ENCODE measurements at places on chromosomes 11 and 22.

- no peak for DNase-seq
These were observed 2.2 kb downstream of the C11orf24 start for GRCh38 chr11:68269414-68270081.

GRCh38 chr11:962688-963087 is 37.0 kb downstream of the AP2A2 start:
- no peak for DNase-seq

DNA sequence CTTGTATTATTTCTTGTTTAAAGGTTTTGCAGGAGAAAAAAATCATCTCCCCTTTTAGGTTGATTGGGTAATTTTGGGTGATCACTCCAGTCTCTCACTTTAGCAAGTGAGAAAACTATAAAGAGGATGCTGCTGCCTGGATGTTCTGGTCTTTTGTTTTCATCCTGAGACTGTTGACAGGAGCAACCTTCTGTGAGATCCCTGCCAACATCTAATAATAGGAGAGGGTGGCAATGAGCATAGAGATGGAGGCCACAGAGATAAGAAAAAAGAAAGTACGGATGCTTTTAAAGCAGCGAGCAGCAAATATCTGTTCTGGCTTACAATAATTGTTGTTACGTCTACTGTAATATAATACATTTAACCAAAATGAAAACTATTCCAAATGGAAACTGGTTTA is 293.6 kb upstream of the MTNR1B start:
- no peak for DNase-seq

GRCh38 chr11:77082838-77083565 is 16.2 kb downstream of the CAPN5 start:
- DNase-seq, result peak; percentile 48

GRCh38 chr22:38699143-38699542 is 1.6 kb downstream of the JOSD1 start:
- no peak for DNase-seq

- DNase-seq, result no peak
These were observed 168.8 kb downstream of the BRD1 start for GRCh38 chr22:49658902-49659280.

DNA sequence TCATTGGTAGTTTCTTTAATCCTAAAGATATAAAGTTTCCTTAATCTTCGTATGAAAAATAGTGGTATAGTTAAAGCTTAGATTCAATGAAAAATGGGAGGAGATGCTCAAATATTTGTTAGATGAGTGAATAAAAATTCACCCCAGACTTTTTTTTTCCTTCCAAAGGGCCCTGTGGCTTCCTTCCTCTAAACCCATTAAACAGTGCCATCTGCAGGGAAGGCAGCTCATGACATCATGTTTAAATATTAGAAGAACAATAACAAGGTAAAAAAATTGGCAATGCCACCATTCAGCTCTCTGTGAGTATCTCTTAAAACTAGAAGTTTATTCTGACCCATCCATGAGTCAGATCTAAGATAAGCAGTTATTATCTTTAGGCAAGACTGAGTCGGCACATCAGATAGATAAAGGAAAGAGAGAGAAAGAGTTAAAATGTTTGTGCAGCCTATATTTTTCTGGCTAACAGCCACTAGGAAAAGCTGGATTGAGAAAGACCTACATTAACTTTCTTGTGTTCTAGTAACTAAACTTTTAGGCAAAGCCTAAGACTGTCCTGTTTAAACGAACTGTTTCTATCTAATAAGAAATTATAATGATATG is 19.1 kb upstream of the OOSP1 start:
- peak; percentile 50 for DNase-seq

- DNase-seq, result no peak
These were observed 17.3 kb downstream of the RPL27A start for GRCh38 chr11:8699903-8700302.

DNA sequence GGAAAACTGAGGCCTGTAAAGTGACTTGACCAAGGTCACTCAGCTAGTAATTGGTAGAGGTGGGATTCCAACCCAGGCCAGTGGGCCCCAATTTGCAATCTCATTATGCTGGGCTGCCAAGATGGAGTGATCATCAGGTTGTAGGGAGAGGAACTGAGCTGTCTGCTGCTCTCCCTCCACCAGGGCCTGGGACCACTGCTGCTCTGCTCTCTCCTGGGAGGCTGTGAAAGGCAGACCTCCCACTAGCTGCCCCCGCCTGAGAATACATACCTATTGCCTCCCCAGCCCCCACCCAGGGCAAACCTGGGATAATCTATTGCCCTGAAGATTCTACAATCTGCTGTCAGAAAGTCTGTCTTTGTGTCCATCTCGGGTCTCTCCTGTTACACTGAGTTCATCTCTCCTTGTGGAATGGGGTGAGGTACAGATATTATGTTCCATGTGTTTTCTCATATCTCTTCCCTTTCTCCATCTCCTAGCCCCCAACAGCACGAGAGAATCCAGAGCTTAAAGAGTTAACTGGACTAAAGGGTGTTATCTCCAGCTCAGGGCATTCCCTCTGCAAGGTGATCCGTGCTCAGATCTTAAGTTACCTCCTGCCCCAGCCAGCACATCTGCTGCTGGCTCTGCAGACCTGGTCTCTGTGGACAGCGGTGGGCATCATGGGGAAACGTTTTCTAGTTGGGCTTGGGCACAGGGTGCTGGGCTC is 5.6 kb downstream of the NECTIN1 start:
- no peak for DNase-seq

DNA sequence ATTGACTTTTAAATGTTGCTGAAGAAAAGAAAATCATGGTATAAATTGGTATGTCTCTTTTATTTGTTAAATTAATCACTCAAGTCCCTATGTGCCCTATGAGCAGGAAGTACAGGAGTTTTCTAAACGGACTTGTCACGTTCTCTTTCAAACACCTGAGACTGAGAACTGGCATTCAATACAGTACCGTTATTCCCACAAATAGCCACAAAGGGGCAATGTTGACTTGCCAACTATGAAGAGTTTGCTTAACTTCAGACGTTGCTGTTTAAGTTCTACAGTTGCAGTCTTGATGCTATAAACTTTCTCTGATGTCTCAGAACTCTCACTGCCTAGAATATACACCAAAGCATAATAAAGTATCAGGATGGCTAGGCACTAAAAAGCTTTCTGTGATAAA is 7.6 kb downstream of the OR56A1 start:
- peak; percentile 32 for DNase-seq

GRCh38 chr11:16099343-16099900 is 256.9 kb downstream of the SOX6 start:
- no peak for DNase-seq

GRCh38 chr22:38850941-38851849 is 7.4 kb upstream of the NPTXR start:
- DNase-seq, result no peak

DNA sequence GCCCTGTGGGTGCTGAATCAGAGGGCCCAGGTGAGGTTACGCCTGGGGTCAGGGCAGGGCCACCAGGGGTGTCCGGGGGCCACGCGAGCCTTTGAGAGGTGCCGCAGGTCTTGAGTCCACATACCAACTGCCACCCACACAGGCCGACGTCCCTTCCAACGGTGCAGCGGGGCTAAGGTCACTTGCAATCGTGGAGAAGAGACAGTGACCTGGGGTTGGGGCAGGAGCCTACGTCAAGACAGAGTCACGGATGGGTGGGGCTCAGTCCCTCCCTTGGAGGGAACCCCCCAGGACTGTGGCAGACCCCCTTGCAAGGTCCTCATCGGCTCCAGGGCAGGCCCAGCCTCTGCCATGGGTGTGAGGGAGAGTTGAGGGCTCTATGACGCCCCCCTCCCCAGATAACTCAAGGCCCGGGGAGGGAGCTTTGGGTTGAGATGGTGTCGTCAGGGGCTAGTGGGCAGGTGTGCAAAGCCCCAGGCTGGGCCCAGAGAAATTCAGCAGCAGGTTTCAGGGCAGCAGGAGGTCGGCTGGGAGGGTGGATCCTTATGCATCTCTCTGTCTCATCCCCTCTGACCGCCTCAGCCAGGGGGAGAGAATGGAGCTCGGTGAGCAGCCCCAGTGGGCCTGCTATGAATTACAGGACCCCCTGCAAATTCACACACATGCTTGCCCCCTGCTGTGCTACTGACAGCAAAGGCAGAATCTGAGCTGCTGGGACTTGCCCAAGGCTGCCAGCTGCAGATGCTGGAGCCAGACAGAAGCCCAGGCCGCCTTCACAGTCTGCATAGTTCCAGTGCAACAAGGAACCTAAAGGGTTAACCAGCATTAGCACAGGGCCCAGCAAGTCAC is 60.0 kb downstream of the MYEOV start:
- DNase-seq, result no peak

GRCh38 chr11:10455637-10456487 is 798 bp downstream of the AMPD3 start:
- DNase-seq, result peak; percentile 85

DNA sequence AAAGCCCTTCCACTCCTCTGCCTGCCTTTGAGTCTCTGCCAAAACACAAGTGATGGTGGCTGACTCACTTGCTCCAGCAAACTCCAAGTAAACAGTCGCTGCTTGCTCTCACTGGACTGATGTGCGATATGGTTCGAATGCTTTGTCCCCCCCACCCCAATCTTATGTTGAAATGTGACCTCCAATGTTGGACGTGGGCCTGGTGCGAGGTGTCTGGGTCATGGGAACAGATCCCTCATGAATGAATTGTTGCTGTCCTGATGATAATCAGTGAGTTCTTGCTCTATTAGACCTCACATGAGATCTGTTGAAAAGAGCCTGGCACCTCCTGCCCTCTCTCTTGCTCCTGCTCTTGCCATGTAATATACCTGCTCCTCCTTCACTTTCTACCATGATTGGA is 747.9 kb downstream of the OPCML start:
- no peak for DNase-seq

- DNase-seq, result no peak
These were observed 42.4 kb upstream of the API5 start for GRCh38 chr11:43269254-43269918.

DNA sequence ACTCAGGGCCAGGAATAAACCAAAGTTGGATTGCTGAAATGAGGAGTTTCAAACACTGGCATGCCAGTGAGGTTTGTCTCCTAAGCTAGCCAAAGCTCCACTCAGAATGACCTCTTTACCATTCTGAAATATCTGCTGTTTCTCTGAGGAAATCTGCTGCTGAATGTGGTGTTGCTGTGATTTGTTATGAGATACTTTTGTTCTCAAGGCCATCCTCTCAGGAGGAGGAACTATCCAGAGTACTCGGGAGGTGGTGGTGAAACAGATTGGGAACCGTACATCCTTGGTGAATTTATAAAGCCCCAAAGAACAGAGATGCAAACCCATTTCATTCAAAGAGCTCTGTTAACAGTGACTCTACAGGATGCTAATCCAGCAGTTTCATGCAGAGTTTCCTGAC is 50.5 kb downstream of the BDNF start:
- DNase-seq, result no peak

DNA sequence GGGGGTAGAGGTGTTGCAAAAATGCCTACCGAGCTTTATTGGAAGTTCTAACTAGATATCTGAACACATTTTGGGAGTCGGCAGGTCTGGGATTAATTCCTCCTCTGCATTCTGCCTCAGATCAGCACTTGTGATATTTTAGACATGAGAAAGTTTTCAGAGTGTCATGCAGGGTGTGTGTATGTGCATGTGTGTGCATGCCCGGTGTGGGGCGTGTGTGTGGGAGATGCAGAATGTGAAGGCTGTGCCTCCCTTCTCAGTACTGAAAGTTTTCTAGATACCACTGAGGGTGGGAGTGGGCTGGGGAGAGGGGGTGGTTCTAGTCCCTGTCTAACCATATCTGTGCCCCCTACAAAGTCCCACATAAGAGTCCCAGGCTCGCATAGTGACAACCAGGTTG is 180.0 kb upstream of the NTM start:
- no peak for DNase-seq

DNA sequence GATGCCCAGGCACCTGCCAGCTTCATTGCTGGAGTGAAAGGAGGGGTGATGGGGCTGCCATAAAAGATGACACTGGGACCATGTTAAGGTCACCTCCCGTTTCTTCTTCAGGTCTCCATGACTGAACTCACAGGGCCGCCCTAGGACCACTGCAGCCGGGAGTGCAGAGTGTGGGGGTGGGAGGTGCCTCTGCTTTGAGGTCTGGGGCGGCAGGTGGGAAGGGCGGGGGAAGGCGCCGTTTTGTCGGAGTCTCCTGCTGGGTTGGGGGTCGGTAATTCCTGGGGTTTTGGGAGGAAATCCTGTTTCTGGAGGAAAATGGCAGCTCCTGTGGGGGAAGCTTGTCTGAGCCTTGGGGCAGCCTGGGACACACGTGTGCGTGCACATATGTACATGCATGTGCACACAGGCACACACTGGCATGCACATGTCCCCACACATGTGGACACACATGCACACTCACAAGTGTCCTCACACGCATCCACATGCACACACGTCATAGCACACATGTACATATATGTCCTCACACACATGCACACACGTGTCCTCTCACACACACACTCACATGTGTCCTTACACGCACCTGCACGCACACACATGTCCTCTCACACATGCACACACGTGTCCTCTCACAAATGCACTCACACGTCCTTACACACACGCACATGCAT is 990.9 kb downstream of the BRD1 start:
- no peak for DNase-seq

- DNase-seq, result no peak
These were observed 57.4 kb upstream of the SLC5A12 start for GRCh38 chr11:26779074-26779865.

DNA sequence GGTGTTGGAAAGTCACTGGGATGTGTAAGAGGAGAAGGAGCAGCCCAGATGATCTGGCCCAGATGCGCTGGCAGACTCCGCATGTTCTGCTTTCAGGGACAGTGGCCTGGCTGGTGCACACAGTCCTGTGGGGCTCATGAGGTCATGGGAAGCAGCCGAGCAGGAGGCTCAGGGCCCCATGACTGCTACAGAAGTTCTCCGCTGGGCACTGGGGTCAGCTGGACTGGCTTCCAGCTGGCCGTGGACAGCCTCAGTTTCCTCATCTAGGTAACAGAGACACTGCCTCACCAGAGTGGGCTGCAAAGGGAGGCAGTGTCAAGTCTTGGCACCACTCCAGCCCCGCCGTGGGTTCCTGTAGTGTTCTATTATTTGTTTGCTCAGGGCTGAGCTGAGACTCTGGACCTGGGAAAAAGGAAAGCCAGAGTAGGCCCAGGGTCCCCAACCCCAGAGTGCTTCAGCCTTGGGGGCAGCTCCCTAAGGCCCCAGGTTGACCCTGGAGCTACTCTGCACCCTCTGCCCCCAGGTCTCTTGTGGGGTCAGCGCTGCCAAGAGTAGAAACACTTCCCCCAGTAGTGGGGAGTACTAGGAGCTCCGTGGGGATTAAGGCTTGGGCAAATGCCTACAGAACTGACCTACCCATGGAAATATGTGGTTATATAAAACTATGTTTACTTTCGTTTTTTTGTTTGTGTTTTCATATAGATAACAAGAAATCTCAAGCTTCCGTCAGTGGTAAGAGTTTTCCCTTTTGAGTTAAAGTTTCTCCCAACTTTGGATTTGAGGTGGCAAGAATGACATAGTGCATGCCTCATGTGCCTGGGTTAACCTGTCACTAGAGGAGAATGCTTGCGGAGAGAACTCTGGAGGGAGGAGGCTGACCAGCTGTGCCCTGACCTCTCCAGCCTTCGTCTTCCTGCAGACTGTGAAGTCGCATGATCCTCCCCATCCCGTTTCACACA is 45.3 kb downstream of the MED15 start:
- no peak for DNase-seq

Measured in activated CD4-positive, alpha-beta T cell treated with anti-CD3 and anti-CD28 coated beads, Interleukin-2, Interleukin-6, amounts not matched to agents 100 ng/mL and 50 ng/mL, durations not matched to agents 16 hours and 8 hours (primary cell).